DMS53 (cell line): ENCODE measurements at places on chromosomes 1 and 21.

DNA sequence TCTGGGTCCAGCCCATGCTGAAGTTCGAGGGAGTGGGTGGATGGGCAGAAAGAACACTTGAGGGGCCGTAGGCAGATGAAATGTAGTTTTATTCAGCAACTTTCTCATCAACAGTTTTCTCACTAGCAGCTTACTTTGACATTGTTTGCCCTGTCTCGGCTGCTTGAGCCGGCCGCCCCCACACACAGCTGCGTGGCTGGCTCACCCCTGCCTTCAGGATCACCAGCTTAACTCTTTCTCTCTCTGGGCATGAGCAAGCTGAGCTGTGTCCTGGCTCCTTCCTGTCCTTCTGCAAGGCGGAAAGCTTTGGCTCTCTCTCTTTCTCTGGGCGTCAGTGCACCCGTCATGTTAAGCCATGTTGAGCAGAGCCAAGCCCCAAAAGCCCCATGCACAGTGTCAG is 104.4 kb upstream of the GNG12 start:
- no peak for DNase-seq

GRCh38 chr1:166379447-166379846 is 212.6 kb upstream of the FAM78B start:
- peak; percentile 37 for DNase-seq

DNA sequence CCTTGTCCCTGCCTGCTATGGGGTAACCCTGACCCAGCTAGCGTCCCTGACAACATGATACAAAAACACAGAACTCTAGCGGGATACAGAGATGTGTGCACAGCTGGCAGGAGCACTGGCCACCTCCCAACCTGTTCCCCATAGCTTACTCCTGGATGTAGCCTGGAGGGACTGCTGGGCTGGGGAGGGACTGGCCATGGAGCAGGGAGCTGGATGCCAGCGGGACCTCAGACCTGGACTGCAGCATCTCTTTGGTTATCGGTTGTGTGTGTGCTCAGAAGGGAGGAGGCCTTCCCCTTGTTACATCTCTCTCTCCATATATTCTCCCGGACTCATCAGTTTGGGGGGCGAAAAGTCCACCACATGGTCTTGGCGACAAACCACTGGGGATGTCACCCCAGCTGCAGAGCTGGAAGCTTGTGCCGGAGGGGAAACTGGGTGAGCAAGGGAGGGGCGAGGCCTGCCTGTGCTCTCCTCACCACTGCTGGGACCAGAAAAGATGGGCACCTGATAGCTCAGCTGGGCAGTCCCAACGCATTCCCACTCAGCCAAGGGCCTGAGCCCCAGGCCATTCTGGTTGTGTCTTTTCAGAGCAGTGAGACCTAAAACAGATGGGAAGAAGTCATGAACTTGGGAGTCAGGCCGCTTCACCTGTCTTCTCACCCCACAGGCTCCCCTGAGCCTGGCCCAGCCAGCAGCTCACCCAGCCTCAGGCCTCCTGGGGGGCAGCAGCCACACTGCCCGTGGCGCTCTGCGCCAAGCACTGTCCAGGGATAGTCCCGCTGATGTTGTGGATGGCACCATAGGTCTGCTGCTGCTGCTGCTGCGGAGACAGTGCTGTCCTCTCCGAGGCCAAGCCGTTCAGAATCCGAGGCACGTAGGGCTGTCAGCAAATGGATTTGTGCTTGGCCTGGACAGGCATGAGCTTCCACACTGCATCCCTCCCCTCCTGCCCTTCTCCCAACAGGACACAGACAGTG is 35.6 kb downstream of the TMEM63A start:
- peak; percentile 49 for DNase-seq

DNA sequence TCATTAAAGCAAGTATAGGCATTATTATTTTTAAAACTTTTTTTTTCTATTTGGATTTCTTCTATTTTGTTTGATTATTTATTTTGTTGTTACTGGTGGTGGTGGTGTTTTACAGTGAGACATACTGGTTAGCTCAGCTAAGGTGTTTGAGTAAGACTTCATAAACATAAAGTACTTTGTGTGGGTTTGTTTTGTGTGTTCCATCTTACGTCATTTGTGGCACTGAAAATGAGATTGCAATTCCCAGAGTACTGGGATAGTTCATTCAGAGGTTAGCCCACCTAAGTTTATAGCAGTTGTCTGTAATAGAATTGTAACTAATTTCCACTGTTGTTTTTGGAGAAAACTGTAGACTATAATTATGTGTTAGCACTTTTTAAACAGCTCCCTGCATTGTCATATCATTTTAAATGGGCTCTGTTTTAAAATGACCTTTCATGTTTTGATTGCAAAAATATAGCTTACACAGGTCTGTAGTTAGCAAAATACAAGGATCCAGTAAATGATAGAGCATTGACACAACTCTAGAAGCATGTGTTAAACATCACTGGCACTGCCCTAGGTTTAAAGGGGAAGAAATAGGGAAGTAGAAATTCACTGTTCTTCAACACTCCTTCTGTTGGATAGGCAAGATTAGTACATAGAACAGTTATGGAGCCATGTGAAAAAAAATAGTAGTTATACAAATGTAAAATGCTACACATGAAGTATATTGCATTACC is 171.7 kb downstream of the NFIA start:
- DNase-seq, result peak; percentile 58

DNA sequence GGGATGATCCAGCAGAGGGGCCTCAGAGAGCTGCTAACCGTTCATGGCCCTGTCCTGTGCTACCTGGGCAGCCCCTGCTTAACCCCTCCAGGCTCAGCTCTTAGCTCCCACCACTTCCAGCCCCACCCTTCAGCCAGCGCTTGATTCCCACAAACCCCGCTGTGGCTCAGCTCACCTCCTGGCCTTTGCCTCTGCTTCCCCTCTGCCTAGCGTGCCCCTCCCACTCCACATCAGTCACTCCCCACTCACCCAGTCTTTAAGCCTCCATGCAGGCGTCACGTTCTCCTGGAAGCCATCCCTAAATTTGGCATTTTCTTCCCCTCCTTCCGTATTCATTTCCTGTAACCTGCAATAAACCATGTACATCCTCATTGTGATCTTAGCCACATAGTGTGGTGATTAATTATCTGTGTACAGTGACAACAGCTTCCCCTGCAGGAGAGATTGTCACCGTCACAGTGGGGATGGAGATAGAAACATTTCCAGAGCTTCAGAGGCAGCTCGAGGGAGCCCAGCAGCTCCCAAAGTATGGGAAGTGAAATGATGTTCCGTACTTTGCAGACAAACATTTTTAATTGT is 65.5 kb downstream of the EPHB2 start:
- no peak for DNase-seq

GRCh38 chr1:177710696-177711620 is 258.9 kb downstream of the SEC16B start:
- DNase-seq, result no peak

DNA sequence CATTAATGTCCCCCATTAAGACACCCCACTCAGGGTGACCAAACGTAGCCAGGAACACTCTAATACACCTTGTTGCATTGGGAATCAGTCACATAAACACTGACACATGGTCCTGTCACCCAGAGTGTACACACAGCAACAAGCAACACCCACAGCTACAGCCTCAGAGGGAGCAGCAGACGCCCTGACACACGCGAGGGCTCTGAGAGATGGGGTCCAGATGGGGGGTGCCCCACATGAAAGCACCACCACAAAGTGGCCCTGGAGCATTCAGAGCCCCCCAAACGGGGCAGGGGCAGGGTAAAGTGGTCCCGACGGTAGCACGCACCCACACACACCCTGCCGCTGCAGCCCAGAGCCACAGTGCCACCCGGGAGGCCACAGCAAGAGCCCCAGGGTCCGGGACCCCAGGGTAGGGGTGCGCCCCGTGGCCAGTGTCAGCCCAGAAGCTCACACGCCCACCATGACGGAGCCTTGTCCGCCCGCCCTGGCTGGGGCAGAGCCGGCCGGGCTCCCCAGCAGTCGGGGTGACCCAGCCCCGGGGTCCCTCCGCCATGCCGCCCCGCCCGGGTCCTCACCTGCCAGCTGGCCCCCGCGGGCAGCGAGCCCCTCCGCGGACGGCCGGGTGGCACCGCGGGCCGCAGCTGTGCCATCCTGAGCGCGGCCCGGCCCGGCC is 47.3 kb downstream of the RAP1GAP start:
- DNase-seq, result peak; percentile 45

DNA sequence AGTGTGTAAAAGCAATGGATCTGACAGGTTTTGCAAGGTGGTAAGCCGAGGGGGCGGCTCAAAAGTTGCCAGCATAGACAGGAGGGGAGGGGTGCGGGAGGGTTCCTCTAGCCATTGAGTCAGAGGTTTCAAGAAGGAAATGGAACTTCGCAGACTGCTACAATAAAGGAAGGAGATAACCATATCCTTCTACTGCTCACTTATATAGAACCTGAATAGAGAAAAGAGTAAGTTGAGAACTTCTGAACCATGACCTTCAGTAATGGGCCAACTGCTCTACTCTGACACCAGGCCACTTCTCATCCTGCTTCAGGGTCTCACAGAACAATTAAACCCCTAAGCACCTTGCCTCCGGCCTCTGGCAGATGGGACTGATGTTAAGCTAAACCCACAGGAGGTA is 26.3 kb upstream of the BCAR3 start:
- DNase-seq, result no peak

DNA sequence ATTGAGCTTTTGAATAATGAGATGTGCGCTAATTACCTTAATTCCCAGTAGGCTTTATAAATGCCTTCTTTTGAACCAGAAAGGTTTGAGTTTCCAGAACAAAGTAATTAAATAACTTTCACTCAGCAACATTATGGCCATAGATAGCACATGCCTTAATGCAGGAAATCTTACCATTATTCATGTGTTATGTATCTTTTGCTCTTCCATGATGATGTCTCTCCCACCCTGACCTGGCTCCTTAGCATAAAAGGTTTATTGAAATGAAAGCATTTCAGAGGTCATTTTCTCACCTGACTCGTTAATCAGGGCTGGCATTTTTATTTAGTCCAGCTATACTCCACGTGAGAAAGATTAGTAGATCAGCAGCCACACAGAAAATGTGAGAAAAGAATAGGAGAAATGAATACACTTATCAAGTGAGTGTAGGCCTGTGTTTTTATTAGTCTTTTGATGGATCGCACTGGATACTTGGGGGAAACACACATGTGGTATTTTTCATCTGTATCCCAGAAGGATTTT is 180.2 kb downstream of the ATP6V1G3 start:
- no peak for DNase-seq

- no peak for DNase-seq
Observed at GRCh38 chr1:170853302-170853701, 82.0 kb upstream of the MROH9 start.

- no peak for DNase-seq
Observed at GRCh38 chr21:17709266-17709611, 96.5 kb upstream of the BTG3 start.

DNA sequence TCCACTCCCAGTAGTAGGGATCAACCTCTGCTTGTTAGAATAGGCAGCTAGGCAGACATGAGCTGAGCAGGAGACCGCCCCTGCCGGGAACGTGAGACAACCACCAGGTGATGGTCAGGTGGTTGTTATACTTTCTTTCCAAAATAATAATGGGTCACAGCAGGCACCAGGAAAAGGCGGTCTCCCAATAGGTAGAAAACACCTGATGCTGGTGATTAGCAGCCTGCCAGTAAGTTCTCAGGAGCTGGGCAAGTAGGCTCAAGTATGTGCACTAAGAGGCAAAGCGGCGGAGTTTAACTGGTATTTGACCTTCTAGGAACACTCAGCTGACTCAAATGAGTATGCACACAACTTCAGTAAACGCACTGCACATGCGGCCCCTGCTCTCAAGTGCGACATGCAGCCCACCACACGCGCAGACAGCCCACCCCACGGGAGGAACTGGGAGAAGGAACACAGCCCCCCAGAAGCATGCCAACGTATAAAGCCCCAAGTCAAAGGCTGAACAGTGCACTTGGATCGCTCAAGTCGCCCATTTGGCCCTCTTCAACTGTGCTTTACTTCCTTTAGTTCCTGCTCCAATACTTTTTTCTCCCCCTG is 80.0 kb downstream of the DESI2 start:
- no peak for DNase-seq

DNA sequence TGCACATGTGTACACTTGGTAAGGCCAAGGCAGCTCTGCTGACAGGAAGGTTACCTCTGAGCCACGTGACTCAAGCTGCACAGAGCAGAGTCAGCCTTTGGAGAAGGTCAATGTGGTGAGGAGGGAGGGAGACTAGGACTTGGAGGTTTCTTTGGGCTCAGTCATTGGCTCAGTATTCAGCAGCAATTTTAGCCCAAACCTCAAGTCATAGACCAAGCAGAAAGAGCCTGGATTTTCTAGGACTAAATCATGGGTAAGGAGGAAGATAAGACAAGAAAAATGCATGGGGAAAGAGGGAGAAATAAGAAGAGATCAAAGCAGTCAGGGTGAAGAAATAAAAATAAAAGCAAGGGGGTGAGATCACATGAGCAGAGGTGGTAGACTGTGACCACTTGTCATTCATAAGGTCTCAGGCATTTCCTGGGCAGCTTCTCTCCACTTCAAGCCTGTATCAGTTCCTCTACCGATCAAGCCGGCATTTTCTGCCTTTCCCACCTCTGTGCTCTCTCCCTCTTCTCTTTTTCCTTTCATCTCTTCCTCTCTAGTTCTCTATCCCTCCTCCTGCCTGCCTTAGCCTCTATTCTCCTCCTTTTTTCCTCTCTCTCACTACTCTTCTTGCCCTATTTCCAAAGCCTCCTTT is 51.7 kb upstream of the DUSP10 start:
- peak; percentile 33 for DNase-seq

- DNase-seq, result no peak
Observed at GRCh38 chr21:35882791-35883240, 177.5 kb downstream of the SETD4 start.

GRCh38 chr1:228511546-228512445 is 24.6 kb downstream of the RNF187 start:
- no peak for DNase-seq

DNA sequence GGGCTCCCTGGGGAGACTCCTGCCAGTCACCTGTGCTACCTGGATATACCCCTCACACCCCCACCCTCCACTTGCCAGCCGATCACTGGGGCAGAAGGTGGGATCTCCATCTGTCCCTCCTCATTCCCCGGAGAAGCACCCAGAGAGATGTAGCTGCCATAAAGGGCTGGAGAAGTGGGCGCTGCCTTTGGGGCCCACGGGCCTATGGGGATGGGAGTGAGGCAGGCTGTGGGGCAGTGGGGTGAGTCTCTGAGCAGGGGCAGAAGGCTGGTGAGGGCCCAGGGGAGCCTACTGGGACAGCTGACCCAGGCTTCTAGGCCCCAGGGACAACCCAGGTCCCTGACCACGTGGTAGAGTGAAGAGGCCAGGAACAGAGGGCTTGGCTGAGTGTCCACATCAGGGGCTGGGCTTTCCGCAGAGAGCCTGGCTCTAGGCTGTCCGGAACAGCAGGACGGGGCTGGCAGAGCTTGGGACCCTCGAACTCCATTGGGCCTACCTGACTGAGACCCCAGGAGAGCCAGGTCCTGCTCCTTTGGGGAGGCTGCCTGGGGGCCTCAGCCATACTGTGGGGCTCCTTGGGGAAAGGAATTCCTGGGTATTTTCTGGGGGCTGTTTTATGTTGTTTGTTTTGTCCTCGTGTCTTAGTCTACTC is 205.9 kb upstream of the VAMP3 start:
- no peak for DNase-seq

GRCh38 chr1:157595356-157595755 is 2.5 kb downstream of the FCRL4 start:
- no peak for DNase-seq

- DNase-seq, result peak; percentile 12
Observed at GRCh38 chr1:174995121-174995520, 4.6 kb upstream of the CACYBP start.
